Astrocyte (in vitro differentiated cells and primary cell): ENCODE measurements at places on chromosomes 7 and 10.

GRCh38 chr7:48255046-48255445 is 83.8 kb downstream of the ABCA13 start:
- DNase-seq: peak; percentile 90

- no peak for DNase-seq
Measured at GRCh38 chr7:139735912-139736595, 41.7 kb downstream of the HIPK2 start.

GRCh38 chr7:41247143-41247865 is 455.6 kb downstream of the INHBA start:
- DNase-seq: peak; percentile 87

DNA sequence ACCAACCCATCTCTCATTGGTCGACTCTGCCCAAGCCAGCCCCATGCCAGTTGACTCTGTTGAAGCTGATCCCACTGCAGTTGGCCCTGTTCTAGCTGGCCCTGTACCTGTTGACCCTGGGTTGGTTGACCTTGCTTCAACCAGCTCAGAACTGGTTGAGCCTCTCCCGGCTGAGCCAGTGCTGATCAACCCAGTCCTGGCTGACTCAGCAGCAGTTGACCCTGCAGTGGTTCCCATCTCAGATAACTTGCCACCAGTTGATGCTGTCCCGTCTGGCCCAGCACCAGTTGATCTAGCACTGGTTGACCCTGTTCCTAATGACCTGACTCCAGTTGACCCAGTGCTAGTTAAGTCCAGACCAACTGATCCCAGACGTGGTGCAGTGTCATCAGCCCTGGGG is 7.4 kb downstream of the PPRC1 start:
- no peak for DNase-seq

- DNase-seq: no peak
Measured at GRCh38 chr7:127986581-127987521, 44.4 kb downstream of the LRRC4 start.

DNA sequence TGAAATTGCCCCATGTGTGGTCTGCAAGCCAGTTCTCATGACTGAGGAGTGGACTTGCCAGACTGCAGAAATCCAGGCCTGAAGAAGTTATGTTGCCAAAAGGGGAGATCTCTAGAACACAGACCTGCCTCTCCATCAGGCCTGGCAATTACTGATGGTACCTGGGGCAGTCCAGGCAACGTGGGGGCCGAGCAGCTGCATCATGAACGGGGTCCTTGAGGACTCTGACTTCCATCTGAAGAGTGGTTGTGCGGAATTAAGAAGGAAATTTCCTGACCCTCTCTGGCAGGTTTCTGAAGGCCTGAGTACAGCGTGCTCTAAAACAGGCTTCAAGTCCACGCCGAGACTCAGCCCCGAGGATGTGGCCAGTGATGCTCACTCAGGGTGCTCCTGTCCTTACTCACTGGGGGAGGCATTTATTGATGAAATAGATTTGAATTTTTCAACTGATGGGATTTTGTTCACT is 30.4 kb downstream of the RAMP3 start:
- no peak for DNase-seq
